ENCODE measurements at places on chromosomes 7 and 10.

DNA sequence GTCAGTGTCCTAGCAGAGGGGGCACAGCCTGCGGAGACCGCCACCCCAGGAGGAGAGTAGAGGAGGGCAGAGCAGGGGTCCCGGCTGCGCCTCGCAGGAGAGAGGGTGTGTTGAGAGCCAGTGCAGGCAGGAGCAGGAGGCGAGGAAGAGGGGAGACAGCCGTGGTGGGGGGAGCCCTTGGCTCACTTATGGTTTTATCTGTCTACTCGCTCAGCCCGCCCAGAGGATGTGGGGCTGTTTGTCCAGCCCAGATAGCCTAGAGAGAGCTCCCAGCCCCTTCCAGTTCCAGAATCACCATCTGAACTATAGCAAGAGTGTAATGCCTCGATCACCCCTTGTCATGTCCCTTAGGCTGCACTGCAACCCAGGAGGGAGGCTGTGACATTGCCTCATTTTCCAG, 26.6 kb downstream of the SLC29A3 start:
- DNase-seq, result no peak

GRCh38 chr7:77684030-77684429, 12.2 kb upstream of the RSBN1L start:
- DNase-seq, result peak; percentile 50

GRCh38 chr10:82981137-82981723, 1106.2 kb downstream of the NRG3 start:
- DNase-seq, result peak; percentile 23

GRCh38 chr7:69482676-69483075, 115.6 kb upstream of the AUTS2 start:
- DNase-seq, result no peak

- peak; percentile 96 for DNase-seq
Measured at GRCh38 chr7:46811529-46811928, 770.4 kb downstream of the TNS3 start.

Measured in AG08395 (cell line).